ENCODE measurements at places on chromosomes 6 and 20.

- DNase-seq: no peak
Measured at GRCh38 chr20:44171775-44172571, 15.0 kb downstream of the JPH2 start.

DNA sequence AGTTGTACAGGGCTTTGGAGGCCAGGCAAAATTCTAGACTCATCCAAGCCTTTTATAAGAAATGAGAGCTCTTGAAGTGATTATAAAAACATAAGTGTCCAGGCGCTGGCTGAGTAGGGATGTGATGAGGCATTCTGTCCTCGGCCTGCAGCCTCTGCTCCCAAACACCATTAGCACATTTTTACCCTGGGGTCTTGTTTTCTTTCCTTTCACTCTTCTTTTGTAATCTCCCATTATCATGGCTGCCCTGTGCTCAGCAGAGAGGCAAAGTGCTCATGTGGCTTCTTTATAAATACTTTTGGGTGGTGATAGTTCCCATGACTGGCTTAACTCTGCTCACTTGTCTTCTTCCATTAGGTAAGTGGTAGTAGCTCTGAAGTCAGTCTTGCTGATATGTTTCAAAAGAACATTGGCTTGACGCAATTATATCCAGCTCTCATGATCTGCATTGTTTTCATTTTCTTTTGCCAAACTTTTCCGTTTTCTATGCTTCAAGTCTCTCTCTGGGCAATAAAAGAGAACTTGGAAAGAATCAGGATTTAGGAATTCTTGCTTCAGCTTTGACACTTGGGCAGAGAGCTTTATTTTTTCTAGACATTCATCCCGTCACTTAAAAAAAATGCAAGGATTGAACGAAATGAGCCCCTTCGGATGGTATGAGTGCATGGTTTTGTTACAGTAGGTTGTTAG is 61.1 kb downstream of the CAP2 start:
- no peak for DNase-seq

DNA sequence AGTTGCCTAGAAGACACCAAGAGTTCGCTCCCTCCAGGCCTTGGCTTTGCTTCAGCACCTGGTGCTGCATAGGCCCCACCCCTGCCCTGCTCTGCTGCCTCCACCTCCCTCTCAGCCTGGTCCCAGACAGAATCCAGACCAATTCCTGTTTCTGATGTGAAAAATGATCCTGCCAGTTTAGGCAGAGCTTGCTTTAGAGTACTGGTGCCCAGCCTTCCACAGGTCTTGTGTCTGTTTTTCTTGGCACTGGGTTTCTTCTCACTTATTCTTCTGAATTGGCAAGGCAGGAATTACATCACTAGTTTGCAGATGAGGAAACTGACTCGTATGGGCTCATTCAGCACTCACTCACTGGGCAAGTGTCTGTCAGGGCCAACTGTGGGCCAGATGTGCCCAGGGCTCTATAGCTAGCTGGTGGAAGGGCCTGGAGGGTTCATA is 53.0 kb downstream of the HLA-A start:
- no peak for DNase-seq

- DNase-seq: no peak
Measured at GRCh38 chr20:36340593-36340990, 34.5 kb downstream of the DLGAP4 start.

- peak; percentile 12 for DNase-seq
Measured at GRCh38 chr6:57267586-57268293, 45.6 kb upstream of the RAB23 start.
